ENCODE measurements at places on chromosomes 13 and 19.

DNA sequence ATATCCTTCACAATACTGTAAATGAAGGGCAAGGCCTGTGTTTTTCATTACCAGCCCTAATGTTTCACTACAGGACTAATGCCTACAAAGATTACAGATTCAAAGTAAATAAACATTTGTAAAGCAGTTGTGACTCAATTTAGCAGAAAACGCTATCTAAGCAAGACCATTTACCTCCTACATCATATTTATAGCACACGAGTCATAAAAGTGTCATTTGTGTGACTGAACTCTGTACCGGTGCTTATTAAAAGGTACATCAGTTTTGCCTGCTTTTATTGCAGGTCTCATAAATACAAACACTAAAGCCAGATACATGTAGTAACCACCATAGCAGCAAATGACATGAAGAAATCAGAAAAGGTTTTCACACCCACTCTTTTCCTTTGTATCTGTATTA lies 61.5 kb upstream of the SLC15A1 start:
- DNase-seq, result no peak

DNA sequence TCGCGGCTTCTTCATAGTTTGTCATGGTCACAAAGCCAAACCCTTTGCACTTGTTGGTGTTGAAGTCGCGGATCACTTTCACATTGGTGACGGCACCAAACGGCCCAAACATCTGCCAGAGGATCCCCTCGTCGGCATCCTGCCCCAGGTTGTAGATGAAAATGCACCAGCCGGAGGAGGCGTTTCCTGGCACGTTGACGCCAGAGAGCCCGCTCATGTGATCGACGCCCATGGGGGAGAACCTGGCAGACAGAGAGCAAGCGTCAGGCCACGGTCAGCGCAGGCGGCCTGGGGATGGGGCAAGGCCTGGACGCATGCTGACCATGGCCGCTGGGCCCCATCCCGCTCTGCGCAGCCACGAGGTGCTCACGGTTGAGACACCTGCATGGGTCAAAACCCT lies 20.1 kb upstream of the TIMM44 start:
- DNase-seq, result no peak

DNA sequence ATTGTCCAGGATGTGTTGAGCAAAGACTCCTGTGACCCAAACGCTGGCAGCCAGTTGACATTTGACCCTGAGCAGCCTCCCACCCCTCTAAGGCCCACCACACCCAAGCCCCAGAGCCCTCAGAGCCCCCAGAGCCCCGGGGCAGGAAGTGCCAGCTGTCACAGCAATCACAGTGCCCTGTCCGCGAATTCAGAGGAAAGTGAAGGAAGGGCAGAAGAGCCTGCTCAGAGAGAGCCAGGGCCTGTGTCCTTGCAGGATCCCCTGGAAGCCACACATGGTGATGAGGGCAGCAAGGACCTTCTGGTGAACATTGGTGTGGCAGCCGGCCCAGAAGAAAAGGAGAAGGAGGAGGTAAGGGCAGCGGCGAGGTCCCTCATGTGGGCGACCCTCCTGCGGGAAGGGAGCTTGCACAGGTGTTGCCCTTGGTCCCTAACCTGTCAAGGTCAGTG lies 63.7 kb downstream of the SPATA13 start:
- no peak for DNase-seq

DNA sequence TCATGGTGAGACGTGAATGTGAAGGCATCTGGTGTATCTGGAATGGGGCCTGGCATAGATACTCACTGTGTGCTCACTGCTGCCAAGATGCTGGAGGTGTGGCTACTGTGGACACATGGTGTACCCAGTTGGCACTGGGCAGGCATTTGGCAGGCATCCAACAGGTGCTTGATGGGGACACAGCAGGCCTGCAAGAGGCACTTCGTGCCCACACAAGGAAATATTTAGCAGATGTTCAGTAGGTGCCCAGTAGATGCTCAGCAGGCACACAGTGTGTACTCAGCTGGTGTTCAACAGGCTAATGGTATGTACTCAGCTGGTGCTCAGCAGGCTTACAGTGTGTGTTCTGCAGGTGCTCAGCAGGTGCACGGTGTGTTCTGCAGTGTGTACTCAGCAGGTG lies 14.2 kb downstream of the CRTC1 start:
- no peak for DNase-seq

DNA sequence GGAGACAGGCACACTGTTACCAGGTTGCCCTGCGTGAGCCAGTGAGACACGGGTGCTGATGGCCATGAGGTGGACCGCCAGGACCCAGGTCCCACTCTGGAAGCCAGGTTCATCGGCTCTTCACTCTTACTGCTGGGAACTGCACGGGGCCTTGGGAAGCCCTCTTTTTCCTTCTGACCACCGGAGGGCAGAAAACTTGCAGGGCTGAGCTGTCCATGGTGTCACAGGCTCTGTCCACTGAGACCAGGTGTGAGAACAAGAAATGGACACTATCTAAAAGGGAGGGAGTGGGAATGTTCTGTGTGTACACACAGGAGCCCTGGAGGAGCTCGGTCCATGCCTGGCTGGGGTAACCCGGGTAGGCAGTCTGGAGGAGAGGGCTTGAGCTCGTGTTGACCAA lies 93.4 kb downstream of the UQCRFS1 start:
- no peak for DNase-seq

DNA sequence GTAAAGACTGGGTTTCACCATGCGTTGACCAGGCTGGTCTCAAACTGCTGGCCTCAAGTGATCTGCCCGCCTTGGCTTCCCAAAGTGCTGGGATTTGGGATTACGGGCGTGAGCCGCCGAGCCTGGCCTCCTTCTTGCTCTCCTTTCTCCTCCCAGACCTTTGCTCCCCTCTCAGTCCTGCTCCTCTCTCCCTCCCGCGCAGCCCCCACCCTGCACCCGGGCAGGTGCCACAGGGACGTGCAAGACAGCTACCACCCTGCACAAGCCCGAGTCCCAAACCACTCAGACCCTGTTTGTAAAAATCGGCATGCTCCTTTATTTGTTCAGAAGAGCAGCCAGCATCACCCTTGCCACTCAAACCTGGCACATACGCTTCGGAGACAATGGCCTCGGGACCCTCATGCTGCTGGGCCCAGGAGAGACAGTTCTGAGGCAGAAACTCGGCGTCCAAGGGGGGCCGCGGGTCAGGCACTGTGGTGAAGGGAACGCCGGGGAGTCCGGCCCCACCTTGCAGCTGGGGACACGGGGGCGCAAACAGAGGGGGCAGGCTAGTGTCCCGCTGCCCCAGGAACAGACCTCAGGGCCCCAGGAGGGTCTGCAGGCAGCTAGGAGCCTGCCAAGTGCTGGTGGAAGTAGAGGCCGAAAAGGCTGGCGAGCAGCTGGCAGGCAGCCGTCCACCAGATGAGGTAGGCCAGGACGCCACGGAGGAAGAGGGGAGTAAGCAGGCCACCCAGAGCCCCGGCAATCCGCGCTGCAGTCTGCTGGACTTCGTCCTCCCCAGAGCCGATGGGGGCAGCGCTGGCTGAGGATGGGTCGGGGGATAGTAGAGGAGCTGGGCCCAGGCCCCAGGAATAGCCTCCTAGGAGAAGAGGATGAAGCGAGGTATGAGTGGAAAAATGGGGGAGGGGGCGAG lies 18.7 kb downstream of the TMEM161A start:
- DNase-seq, result no peak

DNA sequence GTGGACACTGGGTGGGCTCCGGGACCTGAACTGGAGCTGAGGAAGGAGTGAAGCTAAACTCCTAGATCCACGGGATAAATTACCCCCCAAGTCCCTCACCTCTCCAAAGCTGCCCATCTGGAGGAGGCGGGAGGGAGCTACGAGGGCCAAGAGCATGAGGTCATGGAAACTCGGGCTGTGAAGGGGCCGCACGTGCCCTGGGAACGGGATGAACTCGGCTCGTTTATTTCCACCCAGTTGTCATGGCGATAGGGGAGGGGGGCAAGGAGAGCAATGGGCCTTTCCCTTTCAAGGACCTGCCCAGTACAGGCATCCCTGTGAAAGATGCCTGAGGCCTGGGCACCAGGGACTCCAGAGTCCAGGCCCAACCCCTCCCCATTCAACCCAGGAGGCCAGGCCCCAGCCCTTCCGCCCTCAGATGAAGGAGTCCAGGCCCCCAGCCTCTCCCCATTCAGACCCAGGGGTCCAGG lies 3.8 kb downstream of the PPP1R12C start:
- DNase-seq, result no peak

GRCh38 chr13:78067290-78067689 lies 148.7 kb upstream of the EDNRB start:
- no peak for DNase-seq

DNA sequence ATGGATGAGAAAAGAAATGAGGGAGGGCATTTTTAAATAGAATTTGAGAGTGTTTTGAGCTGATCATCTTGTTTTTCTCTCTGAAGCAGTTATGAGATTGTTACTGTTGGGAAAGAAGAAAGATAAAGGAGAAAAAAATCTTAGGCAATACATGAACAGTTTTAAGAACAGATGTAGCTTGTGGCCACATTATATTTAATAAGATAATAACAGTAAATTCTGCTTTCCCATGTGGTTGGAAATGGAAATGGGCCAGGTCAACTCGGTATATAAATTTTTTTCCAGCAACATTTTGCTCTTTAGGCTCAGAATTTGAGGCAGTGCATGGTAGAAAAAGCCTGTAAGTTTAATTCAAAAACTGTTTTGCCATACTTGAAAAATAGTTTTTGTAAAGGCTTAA lies 118.7 kb downstream of the POSTN start:
- DNase-seq, result no peak

DNA sequence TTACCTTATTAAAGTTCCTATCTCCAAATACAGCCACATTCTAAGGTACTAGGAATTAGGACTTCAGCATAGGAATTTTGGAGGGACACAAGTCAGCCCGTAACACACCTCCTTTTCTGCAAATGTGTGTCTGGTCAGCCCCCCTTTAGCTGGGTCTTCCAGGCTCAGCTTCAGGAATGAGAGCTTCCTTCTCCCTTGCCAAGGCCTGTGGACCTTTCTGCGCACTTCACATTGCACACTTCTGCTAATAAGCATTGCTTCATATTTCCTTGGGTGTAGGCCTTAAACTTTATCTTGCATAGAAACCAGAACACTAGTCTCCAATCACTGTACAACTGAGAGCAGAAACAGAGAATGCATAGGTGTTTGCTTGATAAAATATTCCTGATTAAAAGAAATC lies 4.5 kb upstream of the STK24 start:
- no peak for DNase-seq

- DNase-seq, result no peak
These were observed 14.5 kb upstream of the ISYNA1 start for GRCh38 chr19:18452386-18452785.

DNA sequence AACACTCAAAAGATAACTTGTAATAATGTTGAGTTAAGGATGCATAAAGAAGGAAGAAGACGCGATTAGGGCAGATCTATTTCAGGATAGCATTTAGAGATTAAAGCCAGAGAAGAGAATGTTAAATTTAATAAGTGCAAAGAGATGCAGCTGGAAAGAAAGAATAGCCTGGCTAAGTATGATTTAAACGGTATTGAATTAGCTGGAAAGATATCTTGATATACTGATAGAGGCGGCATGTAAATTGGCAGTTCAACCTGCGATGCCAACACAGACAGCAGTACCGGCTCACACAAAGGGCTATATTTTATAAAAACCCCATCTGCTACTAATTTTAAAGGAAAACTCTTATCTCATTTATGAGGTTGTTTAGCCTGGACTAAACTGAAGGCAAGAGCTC lies 121.4 kb downstream of the ENOX1 start:
- no peak for DNase-seq

DNA sequence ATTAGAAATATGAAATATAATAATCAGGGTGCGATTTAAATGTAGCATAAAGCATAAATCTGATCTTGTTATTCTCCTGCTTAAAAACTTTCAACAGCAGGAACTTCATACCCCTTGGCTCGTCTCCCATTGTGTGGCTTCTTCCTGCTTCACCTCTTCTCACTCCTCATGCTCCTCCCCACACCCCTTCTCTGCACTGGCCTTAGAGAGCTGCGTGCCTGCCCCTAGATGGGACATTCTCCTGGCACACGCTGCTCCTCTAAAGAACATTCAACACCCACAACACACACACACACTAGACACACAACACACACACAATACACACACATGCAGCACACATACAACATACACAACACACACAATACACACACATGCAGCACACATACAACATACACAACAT lies 104.6 kb upstream of the RAP2A start:
- no peak for DNase-seq

GRCh38 chr13:113119822-113120189 lies 2.8 kb upstream of the F10 start:
- no peak for DNase-seq

DNA sequence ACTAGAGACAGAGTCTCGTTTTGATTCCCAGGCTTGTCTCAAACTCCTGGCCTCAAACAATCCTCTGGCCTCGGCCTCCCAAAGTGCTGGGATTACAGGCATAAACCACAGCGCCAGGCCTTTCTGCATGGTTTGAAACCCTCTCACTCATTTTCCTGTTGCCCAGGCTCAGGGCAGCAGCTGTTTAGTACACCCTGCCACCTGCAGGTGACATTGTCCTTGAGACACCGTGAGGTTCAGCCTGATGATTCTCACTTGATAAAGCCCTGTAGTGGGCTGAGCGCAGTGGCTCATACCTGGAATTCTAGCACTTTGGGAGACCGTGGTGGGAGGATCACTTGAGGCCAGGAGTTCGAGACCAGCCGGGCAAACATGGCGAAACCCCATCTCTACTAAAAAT lies 12.5 kb downstream of the IL12RB1 start:
- no peak for DNase-seq

DNA sequence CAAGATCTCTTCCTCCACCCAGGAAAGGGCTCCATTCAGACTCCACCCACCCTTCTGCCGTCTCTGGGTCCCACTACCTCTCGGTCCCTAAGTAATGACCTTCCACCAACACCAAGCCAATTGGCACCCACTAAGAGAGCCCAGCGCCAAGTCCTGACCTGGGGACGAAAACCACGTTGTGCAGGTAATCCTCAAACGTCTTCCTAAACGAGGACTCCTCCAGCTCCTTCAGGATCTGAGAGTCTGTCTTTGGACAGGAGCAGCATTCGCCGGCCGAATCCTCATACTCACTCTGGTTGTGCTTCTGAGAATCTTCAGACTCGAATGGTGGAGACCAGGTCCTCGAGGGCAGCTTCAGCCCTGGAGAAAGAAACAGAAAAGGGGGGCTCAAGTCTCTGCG lies 83.1 kb downstream of the ZNF557 start:
- no peak for DNase-seq

DNA sequence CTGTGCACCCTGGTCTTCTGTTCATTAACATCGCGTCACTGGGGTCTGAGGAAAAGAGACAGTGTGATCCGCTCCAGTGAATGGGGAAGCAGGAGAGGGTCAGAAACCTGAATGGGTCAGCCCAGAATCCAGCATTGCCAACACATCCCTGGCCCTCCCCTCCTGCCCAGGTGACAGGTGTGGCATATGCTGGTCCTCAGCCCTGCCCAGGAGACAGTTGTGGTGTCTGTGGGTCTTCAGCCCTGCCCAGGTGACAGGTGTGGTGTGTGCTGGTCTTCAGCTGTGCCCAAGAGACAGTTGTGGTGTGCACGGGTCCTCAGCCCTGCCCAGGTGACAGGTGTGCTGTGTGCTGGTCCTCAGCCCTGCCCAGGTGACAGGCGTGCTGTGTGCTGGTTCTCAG lies 8.0 kb downstream of the TFDP1 start:
- no peak for DNase-seq

- DNase-seq, result no peak
These were observed 13.6 kb downstream of the ARHGAP45 start for GRCh38 chr19:1080360-1081161.

Measured in NCI-H748 treated with DMSO at 0.1 percent for 48 hours (cell line).